ENCODE measurements at places on chromosomes 11 and 22.

DNA sequence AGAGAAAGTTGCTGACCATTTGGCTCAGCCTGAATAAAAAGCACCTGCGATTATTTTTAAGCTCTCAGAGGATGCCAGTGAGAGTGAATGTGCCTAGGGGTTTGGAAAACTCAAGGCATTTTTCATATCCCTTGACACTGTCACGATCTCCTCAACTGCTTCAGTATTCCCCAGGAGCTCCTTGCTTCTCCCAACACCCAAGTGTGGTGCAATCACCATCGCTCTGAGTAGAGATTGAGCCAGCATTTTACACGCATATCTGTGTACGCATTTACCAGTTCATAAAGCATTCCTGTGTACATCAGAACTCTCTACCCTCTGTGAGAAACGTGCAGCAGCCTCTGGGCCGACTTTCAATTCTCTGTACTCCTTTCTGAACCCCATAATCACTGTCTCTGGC lies 1.3 kb downstream of the SRRD start:
- DNase-seq = no peak

DNA sequence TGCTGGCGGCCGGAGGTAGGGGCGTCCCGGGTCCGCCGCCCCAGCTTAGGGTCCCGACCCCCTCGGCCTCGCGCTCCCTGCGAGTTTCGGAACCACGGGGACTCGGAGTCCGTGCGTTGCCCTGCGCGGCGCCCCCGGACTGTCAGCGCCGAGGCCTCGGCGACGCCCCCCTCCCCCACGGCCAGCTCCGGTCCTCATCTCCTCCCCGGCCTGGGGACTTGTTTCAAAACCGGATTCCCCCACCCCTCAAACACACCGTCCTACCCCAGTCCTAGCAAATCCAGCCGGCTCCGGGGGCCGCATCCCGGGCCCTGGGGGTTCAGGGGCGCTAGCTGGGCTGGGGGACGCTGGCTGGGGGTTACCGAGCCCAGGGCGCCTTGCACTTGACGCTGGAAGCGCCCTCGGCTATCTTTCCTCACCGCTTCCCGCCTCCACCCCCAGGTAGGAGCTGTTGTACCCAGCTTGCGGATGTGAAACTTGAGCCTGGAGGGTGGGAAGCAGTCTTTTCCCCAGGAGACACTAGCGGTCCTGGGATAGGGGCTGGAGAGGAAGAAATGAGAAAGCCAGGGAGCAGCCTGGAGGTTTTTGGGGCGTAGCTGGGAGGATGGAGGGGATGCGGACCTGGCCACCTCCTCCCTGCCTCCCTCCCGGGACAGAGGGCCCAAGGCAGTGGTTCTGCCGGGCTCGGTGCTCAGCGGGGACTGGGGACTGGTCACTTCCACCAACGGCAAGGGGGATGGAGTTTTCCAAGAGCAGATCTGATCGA lies 550 bp downstream of the FBLN1 start:
- DNase-seq = no peak

DNA sequence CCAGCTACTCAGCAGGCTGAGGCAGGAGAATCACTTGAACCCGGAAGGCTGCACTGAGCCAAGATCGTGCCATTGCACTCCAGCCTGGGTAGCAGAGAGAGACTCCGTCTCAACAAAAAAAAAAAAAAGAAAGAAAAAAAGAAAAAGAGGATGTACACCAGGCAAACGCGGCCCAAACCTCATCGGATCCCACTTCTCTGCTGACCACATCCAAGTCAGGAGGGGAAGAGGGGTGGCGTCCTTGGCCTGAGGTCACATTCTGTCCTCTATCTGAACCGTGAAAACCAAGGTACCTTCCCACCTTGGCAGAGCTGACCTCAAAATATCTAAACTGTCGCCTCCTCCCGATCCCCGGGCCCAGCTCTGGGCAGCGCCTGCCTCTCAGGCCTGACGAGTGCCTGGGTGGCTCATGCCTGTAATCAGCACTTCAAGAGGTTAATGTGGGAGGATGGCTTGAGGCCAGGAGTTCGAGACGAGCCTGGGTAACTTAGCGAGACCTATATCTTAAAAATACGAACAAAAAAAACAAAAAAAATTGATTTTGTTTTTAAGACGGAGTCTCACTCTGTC lies 25.1 kb downstream of the RGL4 start:
- no peak for DNase-seq

DNA sequence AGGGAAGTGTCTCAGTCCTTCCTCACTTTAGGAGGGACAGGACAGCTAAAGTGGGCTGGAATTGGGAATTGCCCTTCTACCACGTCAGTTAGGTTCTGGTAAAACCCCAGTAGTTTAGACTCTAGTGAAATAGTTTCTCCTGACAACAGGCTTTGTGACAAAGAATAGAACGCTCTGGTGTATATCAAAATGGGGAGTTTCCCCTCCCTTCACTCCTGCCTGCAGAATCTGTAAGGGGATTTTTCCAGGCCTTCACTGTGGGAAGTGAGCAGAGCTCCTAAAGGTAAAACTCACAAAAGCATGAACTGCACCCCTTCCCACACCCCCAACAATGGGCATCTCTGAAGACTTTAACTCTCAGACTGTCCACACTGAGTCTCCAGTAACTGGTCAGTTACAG lies 460.9 kb upstream of the LRRC4C start:
- no peak for DNase-seq
